ENCODE measurements at places on chromosomes 12 and 14.

DNA sequence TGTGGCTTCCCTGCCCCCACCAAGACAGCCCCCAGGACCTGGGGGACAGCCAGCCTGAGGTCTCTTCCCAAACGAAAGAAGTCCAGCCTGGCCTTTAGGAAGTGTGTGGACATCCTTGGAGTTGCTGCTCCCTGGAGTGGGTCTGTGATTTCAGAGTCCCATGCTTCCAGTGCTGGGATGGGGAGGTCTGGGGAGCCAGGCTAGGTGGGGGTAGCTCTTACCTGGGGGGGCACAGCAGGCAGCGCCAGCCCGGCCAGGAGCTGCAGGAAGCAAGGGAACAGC, 509 bp downstream of the PGF start:
- no peak for DNase-seq

DNA sequence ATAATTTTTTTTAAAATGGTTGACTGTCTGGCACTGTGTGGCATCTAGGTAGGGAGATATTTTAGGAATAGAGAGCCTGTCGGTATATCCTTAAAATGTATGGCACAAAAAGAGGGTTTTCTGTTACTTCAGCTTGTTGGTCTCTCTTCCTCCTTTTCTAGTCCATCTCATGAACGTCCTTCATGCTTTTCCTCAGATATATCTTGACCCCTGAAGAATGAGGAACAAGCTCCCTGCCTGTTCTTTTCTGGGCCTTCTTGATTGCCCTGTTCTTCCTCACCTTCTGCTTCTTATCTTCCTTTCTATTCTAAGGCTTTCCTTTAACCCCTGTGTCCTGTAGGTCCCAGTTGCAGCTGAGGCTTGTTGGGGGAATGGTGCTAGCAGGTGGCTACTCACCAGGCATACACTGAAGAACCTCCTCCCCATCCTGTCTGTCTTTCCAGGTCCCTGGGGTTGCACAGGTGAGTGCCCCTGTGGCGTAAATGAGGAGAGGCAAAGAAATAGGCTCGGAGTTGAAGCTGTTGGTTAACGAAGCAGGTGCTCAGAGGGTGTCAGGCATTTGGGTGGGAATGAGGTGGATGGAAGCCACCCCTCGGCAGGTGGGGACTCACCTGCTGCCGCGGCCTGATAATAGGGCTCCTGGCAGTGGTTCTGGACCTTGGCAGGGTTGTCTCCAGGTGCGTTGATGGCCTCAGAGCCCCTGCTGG, 7.2 kb upstream of the C1R start:
- DNase-seq, result no peak

DNA sequence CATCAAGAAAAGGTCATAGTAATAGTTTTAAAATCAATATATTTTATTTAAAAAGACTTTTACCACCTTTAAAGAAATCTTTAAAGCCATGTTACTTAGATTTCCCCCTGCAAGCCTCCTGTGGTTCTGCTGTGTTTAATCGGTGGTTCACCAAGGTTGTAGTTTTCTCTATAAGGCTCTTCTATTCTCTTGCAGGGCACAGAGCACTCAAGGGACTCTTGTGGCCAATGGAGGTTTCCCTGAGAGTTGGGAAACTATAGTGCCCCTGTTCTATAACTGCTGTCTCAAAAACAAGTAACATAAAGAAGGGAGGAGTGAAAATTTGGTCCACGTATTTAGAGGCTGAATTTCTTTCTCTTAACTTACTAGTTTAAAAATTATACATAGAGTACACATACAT, 25.0 kb downstream of the DACT1 start:
- DNase-seq, result no peak

DNA sequence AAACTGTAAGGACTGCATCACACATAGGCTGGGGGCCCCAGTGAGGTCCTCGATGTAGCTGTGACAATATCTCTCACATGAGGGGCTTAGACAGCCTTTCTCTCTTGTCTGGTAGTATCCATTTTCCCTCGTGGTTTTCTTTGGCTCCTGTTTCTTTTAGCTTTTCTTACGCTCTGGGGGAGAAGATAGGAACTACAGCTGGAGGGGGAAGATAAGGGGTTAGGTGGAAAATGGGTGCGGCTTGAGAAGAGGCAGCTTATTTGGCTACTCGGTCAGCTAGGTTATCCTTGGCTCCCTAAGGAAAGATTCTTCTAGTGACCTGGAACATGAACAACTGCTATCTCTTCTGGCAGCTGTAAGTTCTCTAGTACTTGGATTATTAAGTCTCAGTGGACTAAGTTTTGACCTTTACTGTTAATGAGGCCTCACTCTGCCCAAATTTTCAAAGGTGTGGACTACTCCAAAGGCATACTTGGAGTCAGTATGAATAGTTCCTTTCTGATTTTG, 28.7 kb upstream of the CPNE8 start:
- no peak for DNase-seq

DNA sequence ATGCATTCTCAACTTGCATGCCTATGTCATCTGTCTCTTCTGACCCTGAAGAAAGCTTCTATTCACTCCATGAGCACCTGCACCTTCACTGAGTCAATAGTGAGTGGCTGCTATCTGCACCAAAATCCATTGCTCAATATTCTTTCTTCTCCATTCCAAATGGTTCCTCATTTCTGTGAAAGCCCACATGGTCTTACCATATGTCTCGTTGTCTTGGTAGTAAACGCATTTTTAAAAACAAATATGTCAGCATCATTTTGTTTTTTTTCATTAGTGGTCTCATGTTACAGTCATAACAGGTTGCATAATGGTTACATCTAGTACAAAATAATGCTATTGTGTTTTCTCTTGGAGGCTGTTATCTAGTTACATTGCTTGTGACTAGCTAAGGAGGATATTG, 106.9 kb upstream of the CPM start:
- DNase-seq, result no peak
